ENCODE measurements at places on chromosomes 16 and 17.

GRCh38 chr16:66637806-66638205 lies 33.3 kb downstream of the CMTM3 start:
- no peak for DNase-seq

DNA sequence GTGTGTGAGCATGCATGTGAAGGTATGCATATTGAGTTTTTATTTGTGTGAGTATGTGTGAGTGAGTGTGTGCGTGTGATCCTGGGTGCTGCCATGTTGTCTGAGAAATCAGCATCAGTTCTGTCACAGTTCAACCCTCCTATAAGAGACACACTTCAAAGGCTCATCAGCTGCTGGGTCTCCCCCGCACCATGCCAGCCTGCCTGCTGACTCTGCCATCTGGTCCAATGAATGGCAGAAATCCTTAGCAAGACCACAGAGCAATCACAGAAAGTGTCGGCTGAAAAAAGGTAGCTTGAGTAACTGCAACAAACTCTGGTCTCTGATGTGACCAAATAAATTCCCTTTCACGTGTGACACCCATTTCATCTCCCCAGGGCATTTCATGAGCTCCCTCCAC lies 381.8 kb upstream of the MAF start:
- no peak for DNase-seq

DNA sequence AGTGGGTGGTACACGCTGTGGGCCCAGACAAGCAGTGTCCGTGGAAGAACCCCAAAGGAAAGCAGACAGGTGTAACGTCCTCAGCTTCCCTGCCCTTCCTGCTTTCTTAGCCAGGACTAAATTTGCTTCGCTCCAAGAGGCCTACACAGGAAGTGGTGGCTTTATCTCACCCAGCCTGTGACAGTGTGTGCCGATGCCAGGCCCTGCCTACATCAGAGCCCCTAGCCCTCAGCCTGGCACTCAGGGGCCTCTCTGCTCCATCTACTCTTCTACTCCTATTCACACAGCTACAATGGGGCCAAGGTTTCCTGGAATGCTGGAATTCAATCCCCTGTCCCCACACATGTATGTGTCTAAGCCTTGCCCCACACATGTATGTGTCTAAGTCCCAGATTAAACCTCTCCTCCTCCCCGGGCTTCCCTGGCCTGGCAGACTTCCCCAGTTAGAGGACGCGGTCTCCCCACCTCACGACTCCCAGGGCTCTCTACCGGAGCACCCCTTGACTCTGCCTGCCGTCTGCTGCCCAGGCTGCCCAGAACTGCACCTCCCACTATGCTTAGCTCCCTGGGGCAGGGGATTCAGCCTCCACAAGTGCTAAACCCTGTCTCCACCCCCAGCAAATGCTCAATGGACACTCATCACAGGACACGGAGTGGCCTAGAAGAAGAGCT lies 8.2 kb downstream of the PGAP3 start:
- DNase-seq, result peak; percentile 35

GRCh38 chr17:83183951-83184506 lies 104.6 kb downstream of the METRNL start:
- peak; percentile 2 for DNase-seq

DNA sequence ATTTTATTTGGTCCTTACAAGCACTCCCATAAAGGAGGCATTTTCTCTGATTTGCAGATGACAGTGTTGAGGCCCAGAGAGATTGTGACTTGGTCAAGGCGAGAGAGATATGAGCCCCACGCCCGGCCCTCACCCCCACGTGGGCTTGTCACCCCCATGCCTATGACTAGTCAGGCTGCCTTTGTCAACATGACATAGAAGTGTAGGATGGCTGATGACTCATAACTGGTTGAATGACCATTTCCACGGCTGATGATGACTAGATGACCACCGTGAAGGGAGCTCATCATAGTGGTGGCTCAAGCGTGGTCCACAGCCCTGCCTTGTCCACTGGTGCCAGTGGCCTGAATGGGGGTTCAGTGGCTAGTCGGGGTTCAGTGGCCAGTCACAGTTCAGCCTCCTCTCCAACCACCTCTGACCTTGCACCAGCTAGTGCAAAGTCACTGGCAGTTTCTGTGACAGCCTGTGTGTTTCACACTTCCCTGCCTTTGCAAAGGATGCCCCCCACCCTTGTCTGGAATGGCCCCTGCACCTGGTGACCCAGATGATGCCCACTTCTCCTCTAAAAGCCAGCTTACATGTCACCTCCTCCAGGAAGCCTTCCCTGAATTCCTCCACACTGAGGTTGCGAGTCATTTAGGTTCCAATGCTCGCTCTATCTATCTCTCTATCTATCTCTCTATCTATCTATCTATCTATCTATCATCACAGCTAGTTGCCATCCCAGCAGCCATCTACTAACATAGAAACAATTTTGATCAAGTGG lies 3.8 kb upstream of the WSCD1 start:
- no peak for DNase-seq

DNA sequence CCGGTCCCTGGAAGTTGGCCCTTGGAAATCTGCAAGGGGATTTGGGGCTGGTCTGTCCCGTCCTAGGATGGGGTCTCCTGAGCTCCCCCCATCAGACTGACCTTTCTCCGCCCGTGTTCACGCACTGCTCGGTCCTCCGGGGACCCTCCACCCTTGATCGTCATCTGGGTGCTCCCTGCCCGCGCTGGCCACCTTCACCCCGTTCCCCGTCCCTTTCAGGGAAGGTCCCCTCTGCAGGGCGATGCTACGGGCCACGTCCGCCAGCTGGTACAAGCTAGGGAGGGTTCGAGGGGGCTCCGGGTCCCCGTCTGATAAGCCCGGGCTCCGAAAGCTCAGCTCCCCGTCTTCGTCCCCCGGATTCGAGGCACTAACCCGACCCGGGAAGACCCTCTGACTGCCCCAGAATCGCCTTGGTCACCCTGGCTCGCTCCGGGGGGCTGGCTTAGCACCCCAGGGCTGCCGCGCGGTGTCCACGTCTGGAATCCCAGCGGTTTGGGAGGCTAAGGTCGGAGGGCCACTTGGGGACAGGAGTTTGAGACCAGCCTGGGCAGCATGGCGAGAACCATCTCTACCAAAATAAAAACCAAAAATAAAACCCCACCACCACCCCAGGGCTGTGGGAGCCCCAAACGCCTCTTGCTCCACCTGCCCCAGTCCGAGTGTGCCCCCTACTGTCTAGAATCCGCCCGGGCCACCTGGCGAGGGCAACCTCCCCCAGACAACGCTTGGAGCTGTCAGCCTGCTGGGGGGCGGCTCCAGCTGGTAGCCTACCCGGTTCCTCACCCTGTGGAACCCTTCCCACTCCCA lies 1.1 kb upstream of the SLC43A2 start:
- DNase-seq, result peak; percentile 59

- no peak for DNase-seq
Observed at GRCh38 chr17:39684369-39685192, 3.3 kb downstream of the PGAP3 start.

DNA sequence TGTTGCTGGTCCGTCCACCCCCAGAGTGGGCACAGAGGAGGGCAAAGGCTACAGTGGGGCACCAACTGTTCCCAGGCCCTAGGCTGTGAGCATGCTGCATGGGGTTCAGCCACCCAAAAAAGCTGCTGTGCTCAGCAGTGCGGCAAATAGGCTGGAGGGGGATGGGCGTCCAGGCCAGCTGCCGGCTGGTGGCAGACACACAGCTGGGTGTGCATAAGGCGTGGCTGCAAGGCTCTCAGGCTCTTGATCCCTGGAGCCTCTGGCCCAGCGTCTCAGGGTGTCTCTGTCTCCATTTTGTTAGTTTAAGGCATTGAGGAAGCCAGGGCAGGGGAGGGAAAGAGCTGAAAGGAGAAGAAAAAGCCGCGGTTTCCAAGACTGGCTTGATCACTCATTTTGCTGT lies 8.8 kb downstream of the RPL19 start:
- no peak for DNase-seq

DNA sequence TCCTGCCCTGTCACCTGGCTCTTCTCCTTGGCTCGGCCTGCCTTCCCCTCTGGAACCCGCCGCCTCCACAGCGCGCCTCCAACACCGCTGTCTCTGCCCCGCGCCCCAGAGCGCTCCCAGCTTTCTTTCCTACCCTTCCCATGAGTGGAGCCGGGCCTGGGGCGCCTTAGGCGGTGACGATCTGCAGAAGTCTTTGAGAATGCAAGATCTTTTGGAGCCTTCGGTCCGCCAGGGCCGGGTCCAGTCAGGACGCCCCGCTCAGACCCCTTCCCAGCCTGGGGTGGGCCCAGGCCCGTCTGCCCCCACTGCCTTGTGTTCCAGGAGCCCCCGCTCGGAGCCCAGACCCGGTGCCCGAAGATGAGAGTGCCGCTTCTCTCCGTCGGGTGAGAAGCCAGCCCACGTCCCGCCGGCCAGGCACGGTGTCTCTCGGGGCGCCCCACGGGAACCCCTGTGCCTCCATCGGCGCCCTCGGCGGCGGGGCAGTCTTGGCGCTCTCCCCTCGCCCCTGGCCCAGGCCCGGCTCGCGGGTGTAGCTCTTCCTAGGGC lies 40.0 kb downstream of the MRM1 start:
- no peak for DNase-seq

DNA sequence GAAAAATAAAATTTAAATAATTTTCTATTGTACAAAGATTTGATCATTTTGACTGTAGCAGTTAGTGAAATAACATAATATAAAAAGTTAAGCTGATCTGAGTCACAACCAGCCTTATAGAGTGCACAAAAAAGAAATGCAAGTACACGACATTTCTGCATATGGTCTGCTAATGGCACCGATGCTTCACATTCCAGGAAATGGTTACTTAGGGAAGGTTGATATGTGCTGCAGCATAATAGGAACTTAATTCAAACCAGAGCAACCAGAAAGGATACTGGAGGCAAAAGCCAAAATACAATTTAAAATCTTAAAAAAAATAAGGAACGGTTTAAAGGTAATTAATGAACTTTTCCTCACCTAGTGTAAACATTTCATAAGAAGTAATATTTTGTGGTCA lies 10.0 kb upstream of the CFDP1 start:
- no peak for DNase-seq

DNA sequence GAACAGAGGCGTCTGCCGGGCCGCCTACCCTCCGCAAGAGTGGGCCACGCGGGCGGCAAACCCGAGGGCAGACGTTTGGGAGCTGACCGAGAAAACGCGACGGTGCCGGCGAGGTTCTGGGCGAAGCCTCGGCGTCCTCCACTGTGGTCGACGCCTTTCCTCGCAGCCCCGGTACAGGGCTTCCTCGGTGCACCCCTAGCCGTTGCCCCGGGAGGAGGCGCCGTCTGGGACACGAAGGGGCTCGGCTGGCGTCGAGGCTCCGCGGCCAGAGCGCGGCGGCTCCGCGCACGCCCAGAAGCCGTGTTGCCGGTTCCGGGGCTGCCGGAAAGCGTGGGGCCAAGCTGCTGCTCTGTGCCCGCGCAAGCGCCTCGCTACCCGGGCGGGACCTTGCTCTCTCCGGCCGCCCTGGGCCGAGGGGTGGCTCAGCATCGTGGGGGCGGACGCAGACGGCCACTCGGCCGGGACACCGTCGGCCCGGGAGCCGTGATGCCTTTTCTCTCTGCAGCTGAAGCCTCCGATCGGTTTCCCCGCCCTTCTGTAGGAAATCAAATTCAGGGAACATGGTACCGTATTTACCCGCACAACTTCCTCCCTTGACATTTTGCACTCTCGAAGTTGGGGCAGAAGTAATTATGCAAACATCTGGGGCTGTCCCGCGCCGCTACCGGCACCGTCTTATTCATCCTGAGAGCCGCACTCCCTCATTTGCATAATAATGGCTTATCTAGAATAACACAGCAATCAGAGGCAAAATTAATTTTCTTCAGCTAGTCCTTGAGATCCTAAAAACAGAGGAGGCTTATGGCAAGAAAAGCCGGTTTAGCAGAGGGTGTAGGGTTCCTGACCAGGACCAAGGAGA lies 7.3 kb upstream of the CBX8 start:
- DNase-seq, result peak; percentile 55

DNA sequence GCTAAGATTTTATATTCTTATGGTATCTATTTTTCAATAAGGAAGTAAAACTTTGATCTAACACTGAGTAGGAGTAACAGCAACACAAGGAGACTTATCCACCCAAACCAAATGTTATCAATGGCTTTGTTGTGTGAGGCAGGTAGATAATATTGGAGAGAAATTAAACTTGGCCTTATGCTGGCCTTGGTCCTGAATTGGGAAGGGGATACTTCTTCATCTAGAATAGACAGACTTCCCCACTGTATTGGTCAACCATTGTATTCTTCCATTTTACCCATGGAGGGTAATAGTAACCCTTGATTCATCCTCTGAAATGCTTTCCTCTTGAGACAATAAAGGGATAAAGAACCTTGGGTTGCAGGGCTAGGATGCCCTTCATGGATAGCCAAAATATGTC lies 76.3 kb upstream of the ANKFN1 start:
- DNase-seq, result no peak

- DNase-seq, result no peak
Observed at GRCh38 chr17:9195411-9195810, 174.1 kb downstream of the NTN1 start.

GRCh38 chr17:83061586-83061985 lies 17.8 kb upstream of the METRNL start:
- no peak for DNase-seq

- no peak for DNase-seq
Observed at GRCh38 chr16:89826531-89827382, 1.5 kb upstream of the SPIRE2 start.

DNA sequence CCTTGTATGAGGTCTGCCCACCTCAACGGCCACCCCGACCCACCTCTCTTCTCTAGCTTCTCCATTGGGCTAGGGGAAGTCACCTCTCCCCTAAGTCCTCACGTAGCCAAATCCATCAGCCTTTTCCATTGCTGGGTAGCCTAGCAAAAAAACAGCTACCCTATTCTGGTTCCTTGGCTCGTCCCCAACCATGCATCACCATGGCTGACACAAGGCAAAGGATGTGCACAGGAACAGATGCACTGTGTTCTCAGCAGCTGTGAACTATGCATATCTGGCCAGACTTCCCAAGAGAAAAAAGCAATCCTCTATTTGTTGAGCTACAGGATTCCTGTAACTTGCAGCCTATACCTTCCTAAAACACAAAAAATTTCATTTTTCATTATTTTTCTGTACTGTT lies 22.0 kb upstream of the FLCN start:
- DNase-seq, result no peak

GRCh38 chr16:86713021-86713631 lies 134.8 kb downstream of the FOXL1 start:
- no peak for DNase-seq

GRCh38 chr17:76132574-76133338 lies 8.3 kb downstream of the FOXJ1 start:
- no peak for DNase-seq

DNA sequence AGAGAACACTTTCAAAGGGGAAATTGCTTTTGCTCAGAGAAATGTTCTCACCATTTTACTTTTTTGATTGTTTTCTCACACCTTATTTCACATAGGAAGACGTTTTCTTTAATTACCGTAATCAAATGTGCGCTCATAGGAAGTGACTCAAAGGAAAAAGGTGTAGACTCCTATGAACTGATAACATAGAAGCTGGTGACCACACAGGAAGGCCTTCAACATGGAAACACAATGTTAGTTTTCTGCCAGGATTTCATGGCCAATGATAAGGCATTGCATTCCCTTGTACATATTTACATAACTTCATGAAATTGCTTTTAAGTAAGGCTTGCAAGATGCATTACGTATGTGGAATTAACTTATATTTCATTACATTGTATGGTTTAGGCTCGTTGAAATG lies 40.9 kb upstream of the KCNJ16 start:
- DNase-seq, result no peak
